A375 (cell line): ENCODE measurements at places on chromosomes 3 and 15. TPM values are rescaled to one million over a fixed set of nuclear protein-coding genes. Genes with fewer than 3 reads are reported as not detected.

Gene RBM5
- total RNA-seq = 144 and 173 TPM in 2 replicates

Gene USP50
- not detected in 2 replicates for total RNA-seq

Gene NANOGP8
- 0.64 TPM in 1 of 2 replicates, not detected in the other for total RNA-seq

Gene GLDN
- total RNA-seq = 0.50 and 1.1 TPM in 2 replicates

Gene CFAP92
- 0.61 TPM in 1 of 2 replicates, not detected in the other for total RNA-seq

Gene SELENOS
- total RNA-seq = 62.1 and 71.5 TPM in 2 replicates

Gene MINAR1
- 1.0 and 1.1 TPM in 2 replicates for total RNA-seq

Gene TMEM43
- 81.3 and 86.6 TPM in 2 replicates for total RNA-seq

Gene GOLGA8S
- total RNA-seq = not detected in 2 replicates

Gene CYB561D2
- total RNA-seq = 27.0 and 29.1 TPM in 2 replicates

Gene LOXL1
- 0.21 and 1.1 TPM in 2 replicates for total RNA-seq

Gene GOLGA6A
- 2.4 TPM in 1 of 2 replicates, not detected in the other for total RNA-seq

Gene SCN11A
- total RNA-seq = not detected in 2 replicates

Gene BFSP2
- 0.27 TPM in 1 of 2 replicates, not detected in the other for total RNA-seq

Gene PLSCR4
- total RNA-seq = 0.75 and 1.0 TPM in 2 replicates

Gene SNRPN
- total RNA-seq = 285 and 292 TPM in 2 replicates
